CD4-positive, alpha-beta T cell treated with Interleukin-15 for 1 hour (primary cell): ENCODE measurements at places on chromosomes 6 and 20.

GRCh38 chr6:101439790-101440189, 46.3 kb downstream of the GRIK2 start:
- no peak for DNase-seq

DNA sequence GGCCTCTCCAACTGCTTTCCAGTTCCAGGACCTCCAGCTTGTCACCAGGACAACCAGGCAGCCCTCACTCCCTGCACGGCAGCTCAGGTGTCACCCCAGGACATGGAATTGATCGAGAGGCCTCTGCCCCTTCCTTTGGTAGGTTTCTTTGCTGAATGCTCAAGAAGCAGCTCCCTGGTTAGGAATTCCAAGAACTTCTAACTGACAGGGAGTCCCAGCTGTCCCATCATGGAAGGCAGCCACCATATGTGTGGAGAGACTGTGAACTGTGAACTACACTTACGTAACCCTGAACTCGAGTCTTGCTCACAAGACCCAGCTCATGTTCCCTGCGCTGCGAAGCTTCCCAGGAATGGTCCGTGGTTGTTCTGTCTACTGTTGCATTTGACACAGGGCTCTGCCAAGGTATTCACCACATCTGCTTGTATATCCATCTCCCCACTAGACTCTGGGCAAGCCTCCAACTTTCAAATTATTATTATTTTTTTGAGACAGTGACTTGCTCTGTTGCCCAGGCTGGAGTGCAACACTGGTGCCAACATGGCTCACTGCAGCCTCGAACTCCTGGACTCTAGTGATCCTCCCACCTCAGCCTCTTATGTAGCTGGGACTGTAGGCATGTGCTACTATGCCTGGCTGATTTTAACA, 35.7 kb downstream of the MGME1 start:
- DNase-seq = no peak

GRCh38 chr20:57387463-57387862, 3.7 kb upstream of the RBM38 start:
- no peak for DNase-seq

DNA sequence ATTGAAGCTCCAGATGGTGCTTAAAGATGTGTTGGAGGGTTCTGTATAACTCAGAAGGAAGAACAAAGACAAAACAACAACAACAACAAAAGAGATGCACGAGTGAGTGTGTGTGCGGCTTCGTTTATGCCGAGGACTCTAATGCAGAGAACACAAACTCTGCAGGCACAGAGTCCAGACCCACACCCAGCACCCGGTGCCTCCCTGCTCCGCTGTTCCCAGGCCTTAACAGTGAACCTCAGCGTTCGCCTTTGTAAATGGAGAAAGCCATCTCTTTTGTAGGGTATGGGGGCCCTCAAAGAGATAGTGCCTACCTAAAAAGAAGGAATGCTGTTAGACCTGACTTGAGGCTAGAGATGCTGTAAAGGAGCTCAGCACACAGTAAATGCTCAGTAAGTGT, 243.3 kb downstream of the ERMARD start:
- no peak for DNase-seq

- DNase-seq = peak; percentile 41
Observed at GRCh38 chr6:139271056-139271455, 20.7 kb downstream of the TXLNB start.

DNA sequence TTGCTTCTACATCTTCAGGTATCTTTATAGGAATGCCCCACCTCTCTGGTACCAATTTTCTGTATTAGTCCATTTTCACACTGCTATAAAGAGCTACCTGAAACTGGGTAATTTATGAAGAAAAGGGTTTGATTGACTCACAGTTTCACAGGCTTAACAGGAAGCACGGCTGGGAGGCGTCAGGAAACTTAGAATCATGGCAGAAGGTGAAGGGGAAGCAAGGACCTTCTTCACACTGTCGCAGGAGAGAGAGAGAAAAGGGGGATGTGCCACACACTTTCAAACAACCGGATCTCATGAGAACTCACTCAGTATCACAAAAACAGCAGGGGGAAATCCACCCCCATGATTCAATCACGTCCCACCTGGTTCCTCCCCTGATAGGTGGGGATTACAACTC, 24.4 kb upstream of the LY86 start:
- no peak for DNase-seq

GRCh38 chr6:25735261-25735660, 19.3 kb upstream of the SLC17A4 start:
- no peak for DNase-seq

- DNase-seq = no peak
Observed at GRCh38 chr6:40760887-40761286, 173.7 kb upstream of the LRFN2 start.

DNA sequence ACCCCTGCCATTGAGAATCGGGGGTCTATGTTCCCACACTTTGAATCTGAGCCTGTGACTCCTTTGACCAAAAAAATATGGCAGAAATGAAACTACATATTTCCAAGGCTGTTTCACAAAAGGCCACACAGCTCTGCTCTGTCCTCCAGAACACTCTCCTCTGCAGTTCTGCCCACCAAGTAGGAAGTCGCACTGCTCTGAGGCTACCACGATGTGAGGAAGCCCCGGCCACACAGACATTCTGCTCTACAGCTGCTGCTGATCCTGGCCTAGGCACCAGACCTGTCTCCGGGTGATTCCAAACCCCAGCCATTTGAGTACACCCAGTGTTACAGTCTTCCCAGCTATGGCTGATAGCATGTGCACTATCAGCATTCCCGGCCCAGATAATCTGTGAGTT, 85.1 kb downstream of the LYRM4 start:
- DNase-seq = no peak

GRCh38 chr6:85472744-85473143, 22.9 kb downstream of the NT5E start:
- no peak for DNase-seq

- no peak for DNase-seq
Observed at GRCh38 chr20:31706607-31707257, 15.9 kb downstream of the BCL2L1 start.

DNA sequence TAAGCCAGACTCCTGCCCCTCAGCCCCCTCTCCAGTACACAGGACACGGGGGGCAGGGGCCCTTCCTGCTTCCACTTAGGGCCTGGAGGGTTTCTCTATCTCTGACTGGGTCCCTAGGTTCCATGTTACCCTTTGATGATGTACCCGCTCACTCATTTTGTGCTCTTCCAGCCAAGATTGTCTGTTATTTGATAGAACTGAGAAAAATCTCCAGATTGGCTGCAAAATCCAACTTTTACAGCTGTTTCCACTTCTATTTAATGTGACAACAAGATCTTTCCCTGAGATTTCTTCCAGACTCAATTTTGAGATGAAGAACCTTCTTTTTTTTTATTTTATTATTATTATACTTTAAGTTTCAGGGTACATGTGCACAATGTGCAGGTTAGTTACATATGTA, 85.7 kb downstream of the TMEM170B start:
- no peak for DNase-seq

DNA sequence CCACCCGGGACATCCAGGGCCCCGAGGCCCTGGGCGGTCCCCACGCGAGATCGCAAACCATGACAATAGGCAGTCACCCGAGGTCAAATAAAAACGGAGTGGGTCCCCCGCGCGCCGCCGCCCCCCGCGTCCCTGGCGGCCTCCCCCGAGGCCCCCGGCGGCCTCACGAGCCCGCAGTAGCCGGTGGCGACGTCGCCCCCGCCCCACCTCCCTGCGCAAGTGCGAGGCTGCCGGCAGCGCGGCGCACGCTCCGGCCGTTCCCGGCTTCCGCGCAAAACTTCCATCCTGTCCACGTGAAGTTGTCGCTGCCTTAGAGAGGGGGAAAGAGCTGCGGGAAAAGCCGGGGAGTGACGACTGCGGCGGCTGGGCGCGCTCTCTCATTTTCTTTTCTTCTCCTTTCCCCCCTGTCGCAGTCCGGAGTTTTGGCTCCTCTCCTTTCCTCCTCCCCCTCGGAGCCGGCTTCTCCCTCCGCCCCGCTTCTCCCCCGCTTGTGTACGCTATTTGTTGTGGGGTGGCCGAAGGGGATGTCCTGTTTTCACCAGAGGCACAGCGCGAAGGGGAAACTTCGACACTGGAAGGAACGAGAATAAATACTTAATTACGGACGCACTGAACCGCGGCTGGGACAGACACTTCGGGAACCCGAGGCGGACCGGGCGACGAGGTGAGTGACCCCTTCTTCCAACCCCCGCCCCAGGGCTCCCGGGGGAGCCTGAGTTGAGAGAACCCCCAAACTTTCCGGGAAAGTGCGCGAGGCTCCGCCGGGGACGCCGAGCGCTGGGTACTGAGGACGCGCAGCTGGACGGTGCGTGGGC, at the start of gene EYA4:
Gene EYA4 (plus strand): TSS at position 272 of the 815 bp plus-strand sequence. CDS start 33,424 bp downstream, outside the sequence.
- no peak for DNase-seq

DNA sequence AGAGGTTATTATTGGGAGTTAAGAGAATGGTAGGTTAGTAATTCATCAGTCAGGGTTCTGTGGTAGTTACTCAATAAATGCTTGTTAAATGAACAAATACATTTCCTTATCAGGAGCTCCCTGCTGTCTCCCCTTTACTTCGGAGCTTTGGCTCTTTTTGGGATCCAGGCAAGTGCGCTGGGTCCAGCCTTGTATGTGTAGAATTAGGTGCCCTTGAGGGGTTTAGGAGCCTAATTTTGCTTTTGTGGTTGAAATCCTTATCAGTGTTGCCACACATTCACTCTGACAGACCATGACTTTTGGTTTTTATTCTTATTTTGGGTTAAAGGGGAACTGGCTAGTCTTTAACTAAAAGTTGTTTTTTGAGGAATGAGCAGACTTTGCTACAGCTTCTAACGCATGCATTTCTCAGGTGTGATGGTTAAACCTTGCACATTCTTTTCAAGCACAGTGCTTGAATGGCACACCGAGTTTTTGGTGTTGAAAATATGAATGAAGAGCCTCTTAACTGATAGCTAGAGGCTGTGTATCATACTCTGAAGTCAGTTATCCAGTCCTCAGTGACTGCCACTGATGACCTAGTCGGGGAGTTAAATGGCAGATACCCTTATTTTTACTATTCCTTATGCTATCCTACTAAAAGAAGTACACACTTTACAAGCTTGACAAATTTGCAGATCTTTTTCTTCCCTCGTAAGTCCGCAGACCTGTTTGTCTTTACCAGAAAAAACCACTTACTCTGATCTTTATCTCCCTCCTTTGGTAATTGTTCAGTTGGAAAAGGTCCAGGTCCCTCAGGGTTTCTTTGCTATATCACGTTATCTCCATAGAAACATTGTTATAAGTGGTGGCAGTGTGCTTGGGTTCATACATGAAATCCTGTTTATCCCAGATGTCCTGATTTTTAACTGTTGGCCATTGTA, 50.7 kb upstream of the PLCG1 start:
- no peak for DNase-seq

- no peak for DNase-seq
Observed at GRCh38 chr6:35487658-35488516, 9.0 kb downstream of the TEAD3 start.

GRCh38 chr6:49384904-49385303, 78.1 kb downstream of the MMUT start:
- no peak for DNase-seq

GRCh38 chr6:3370361-3371221, 86.3 kb downstream of the SLC22A23 start:
- DNase-seq = peak; percentile 22

- DNase-seq = no peak
Observed at GRCh38 chr20:8901237-8902025, 167.5 kb upstream of the PLCB4 start.

DNA sequence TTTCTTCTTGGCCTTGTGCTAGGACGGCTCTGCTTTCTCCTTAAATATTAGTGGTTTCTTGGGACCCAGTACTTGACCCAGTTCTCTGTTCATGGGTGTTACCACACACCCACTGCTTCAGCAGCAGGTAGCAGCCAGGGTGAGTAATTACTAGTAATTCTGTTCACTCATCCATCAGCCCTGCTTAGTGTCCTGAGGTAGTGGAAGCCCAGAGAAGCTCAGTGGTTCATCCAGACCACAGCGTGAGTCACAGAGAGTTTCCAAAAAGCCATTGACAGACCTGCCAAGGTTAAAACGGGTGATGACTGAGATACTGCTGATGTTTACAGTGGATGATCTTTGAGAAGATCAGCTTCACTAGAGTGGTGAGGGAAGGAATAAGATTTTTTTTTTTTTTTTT, 51.7 kb upstream of the HINT3 start:
- no peak for DNase-seq

GRCh38 chr6:5202941-5203340, 57.8 kb downstream of the LYRM4 start:
- DNase-seq = no peak

GRCh38 chr6:393391-394221, 2.1 kb downstream of the IRF4 start:
- DNase-seq = no peak

DNA sequence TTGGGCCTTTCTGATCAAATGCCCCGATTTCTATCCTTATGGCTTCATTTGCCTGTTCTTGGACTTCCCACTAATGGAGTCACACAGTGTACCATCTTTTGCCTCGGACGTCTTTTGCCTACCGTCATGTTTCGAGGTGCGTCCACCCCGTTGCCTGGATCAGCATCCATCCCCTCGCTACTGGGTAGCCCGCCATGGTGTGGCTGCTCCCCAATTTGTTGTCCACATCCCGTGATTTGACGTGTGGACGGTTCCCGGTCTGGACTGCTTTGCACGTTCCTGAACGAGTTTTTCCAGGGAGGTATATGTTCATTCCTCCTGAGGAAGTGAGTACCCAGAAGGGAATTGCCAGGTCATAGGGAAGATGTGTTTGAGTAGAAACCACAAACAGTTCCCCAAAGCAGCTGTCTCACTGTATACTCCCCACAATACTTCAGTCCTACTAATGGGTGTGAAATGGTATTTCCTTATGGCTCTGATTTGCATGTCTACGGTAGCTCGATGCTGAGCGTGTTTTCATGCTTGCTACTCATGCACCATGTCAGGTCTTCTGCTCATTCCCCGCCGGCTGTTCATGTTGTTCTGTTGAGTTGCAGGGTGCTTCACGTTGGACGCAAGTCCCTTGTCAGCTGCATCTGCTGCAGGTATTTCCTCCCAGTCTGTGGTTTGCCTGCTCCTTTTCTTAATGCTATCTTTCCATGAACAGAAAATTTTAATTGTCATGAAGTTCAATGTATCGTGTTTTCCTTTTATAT, 86.8 kb upstream of the AFDN start:
- peak; percentile 9 for DNase-seq

DNA sequence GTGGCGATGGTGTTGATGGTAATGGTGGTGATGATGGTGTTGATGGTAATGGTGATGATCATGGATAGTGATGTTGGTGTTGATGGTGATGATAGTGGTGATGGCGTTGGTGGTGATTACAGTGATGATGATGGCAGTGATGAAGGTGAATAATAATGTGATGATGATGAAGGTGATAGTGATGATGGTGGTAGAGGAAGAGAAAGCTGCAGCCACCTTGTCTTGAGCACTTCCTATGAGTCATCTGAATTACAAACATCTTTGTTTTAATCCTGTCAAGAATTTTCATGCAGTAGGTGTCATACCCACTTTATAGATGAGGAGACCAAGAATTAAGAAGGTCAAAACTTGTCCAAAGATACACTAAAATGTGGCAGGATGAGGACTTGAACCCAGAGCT, 242.4 kb downstream of the TAF4 start:
- no peak for DNase-seq

- DNase-seq = no peak
Observed at GRCh38 chr20:61161726-61162390, 90.2 kb upstream of the CDH4 start.
